ENCODE measurements at places on chromosomes 2 and 18.

DNA sequence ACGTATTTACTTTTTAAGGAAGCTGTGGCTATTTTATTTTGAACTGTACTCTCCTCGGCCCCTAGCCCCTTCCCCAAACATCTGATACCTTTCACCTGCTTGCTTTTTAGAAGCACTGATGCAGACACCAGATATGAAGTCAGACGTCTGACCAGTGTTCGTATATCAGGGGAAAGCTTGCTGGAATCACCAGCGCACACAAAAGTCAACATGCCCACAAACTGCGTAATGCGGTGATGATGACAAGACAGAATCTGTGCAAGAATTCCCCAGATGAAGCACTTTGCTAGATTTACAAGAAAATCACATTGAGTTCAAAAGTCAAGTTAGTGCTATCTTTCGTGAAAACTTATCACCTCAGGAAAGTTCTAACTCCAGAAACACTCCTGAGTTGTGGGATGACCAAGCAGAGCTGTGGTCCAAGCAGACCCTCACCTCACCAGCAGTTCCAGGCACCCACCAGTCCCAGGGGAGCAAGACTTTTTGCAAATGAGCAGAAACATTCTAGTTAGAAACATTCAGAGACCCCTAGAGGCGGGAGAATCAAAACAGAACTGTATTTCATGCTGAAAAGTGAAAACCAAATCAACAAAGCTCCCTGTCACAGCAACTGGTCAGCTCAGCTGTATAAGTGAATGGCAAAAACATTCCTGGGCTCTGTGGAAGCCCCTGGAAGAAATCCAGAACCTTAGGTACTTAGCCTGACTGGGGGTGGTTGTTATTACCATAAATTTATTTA is 55.7 kb downstream of the INO80C start:
- DNase-seq = peak; percentile 86

DNA sequence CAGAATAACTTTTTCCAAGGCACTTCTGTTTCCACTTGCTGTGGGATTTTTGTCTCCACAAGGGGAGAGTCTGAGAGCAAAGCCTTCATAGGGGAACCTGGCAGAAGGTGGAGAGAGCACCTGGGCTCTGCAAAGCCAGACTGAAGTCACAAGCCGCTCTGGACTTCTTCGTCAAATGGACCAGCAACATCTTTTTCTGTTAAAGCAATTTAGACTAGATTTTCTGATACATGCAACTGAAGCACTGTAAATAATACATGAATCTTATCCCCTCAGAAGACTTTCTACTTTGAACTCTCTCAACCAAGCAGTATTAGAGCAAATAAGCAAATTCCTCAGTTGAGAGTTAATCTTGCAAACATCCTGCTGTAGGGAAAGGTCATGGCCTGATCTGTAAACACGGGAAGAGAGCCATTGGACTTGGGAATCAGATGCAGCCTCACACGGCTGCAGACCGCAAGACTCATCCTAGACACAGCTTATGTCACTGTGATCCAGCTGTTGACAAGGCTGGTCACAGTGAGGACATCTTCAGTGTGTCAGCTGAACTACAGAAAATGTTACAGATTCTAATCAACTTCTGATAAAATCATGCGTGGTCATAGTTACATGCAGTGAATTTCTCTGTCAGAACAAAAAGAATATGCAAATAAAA is 3.2 kb downstream of the SH3YL1 start:
- no peak for DNase-seq

GRCh38 chr2:241112592-241112991 is 10.5 kb upstream of the MTERF4 start:
- no peak for DNase-seq

- DNase-seq = no peak
These were observed 229.4 kb downstream of the ZNF516 start for GRCh38 chr18:76265497-76266235.

DNA sequence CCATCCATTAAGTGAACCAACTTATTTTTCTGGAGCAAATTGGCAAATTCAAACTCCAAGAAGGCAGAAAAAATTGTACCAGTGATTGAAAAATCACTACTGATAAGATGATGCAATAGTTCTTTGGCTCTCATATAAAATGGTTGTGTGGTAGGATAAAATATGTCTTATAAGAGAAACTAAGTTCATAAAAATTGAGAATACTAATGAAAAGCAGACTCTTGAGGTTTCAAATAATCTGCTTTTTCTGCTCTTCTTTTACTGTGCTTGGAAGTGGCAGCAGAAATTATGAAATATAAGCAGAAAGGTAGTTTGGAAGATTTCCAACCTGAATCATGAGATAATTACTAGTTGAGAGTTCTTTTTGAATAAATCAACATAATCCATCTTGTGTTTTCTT is 61.9 kb downstream of the PPP1R1C start:
- DNase-seq = peak; percentile 22

DNA sequence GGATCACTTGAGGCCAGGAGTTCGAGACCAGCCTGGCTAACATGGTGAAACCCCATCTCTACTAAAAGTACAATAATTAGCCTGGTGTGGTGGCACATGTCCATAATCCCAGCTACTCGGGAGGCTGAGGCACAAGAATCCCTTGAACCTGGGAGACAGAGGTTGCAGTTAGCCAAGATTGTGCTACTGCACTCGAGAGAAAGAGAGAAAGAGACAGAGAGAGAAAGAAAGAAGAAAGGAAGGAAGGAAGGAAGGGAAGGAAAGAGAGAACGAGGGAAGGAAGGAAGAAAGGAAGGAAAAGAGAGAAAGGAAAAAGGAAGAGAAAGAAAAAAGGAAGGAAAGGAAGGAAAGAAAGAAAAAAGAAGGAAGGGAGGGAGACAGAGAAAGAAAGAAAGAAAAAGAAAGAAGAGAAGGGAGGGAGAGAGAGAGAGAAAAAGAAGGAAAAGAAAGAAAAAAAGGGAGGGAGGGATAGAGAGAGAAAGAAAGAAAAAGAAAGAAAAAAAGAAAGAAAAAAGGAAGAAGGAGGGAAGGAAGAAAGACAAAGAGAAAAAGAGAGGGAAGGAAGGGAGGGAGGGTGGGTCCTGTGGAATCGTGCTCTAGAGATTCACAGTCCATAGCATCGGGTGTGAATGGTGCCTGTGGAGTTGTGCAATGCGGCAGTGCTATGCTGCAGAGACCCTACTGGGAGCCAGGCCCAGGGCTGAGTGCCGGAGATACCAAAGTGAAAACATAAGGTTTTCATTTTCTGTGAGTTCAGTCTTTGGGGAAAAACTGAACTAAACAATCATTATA is 4.6 kb upstream of the SDC1 start:
- DNase-seq = no peak

- DNase-seq = peak; percentile 13
These were observed 359.4 kb upstream of the KCNH7 start for GRCh38 chr2:163198007-163198406.

GRCh38 chr2:25539136-25539535 is 134.2 kb downstream of the DTNB start:
- no peak for DNase-seq

DNA sequence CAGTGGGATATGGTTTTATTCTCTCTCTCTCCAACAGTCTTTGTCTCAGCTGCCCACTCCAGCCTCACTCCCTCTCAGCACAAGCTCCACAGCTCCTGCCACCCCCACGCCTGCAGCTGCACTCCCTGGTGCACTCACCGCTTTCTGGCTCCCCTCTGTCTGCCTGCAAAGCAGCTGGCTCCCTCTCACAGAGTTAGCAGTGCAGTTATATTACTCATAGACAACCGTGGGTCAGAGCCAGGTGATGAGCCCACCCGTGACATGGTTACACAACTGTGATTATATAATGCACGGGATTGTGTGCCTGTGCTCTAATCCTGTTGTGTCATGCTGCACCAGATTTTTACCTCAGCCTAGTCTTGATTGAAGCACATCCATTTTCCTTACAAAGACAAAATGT is 276.9 kb upstream of the CHAC2 start:
- DNase-seq = peak; percentile 43

DNA sequence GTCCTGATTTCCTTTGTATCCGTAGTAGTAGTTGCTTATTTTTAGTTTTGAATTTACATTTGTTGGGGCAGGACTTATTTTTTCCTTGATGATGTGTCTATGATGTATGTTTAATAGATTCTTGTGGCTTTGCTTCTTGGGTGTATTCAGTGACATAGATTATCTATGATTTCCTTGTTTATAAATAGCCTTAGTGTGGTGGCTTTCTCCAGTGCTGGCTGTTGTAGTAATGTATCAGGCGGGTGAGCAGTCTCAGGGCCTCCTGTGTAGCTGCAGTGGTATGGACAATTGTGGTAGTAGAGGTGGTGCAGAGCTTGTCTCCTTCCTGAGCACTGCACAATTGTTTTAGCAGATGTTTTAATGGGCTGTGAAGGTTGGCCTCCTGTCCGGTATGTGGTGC is 60.5 kb downstream of the SMCHD1 start:
- no peak for DNase-seq

- DNase-seq = peak; percentile 11
These were observed 646 bp downstream of the ALS2 start for GRCh38 chr2:201779901-201780673.

DNA sequence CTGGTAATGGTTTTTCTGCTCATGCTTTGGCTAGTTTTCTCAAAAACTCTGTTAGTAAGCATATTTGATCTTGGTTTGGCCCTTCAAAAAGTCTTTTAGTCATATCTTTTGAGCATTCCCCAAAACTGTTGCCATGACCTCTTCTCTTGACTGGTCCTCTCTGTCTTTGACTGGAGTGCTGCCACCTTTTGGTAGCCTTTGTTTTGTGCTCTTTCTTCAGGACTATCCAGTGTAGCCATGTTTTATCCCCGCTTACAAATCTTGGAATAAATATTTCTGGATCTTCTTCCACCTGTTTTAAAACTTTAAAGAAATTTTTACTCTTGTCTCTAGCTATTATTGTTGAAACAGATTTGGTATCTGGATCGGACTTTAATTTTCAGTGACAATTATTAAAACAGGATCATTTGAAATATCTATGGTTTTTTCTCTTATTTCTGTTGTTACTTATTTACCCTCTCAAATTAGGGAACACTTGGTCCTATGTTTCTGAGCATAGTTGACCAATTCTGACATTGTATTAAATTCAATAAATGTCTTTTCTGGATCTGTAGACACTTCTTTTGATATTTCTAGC is 965 bp upstream of the ELOA2 start:
- DNase-seq = peak; percentile 38

DNA sequence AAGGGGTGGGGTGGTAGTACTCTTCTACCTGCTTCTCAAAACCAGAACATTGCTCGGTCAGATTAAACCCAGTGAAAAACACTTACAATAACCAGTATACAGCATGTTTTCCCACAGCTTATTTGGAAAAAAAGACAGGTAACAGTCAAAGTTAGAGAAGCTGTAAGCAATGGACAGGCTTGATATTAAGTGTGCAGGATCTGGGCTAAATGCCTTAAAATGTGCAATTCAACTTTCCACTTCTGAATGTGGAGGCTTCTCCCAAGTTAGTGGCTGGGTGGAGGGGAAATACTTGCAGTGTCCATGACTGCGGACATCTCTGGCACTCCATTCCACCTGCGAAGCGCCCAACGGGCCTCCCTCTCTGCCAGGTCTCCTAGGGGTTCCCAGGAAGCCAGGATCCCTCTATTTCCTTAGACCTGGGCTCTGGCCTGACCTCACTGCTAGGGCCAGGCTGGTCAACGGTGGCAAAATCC is 5.3 kb downstream of the ZEB2 start:
- no peak for DNase-seq

All from epithelial cell of esophagus (primary cell).